ENCODE measurements at places on chromosomes 5 and 9.

- no peak for DNase-seq
Measured at GRCh38 chr9:71941060-71941568, 29.7 kb downstream of the C9orf85 start.

- no peak for DNase-seq
Measured at GRCh38 chr5:40453689-40454088, 226.0 kb upstream of the PTGER4 start.

- DNase-seq: no peak
Measured at GRCh38 chr5:156391139-156391538, 64.2 kb downstream of the SGCD start.

DNA sequence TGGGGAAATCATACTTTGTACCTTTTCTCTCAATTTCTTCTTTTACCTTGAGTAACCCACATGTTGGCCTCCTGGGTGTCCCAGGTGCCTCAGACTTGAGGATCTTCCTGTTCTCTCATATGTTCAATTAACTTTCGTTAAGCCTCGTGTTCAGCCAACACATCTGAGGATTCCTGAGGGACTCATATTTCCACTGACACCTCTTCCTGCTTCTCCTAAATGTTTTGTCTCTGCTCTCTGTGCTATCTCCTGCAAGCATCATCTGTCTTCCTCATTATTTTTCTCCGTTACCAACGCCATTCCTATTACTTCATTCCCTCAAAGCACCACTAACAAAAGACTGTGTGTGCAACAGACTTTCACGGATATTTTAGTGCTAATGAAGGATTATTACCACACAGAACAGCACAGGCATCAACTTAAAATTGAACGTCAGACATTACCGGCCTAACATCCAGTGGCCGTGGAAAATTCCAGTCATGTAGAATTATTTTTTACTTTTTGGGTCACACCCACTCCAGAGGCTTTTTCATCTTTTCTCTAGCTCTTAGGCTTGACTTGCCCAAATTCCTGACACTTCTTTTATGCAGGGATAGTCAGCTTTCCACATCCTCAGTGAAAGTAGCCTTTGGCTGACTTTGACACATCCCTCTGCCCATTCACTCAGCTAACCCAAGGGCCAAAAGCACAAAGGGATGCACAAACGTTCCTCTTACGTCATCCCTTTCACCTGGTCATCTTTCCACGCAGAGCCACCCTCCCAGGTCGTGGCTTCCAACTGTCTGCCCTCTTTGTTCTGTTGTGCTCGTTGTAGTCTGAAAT is 46.0 kb upstream of the OSMR start:
- DNase-seq: no peak

GRCh38 chr5:31478901-31479300 is 53.0 kb downstream of the DROSHA start:
- DNase-seq: no peak

GRCh38 chr9:129933185-129934040 is 98.2 kb downstream of the USP20 start:
- no peak for DNase-seq

- DNase-seq: no peak
Measured at GRCh38 chr5:30592833-30593232, 600.7 kb upstream of the CDH6 start.
